ENCODE measurements at places on chromosomes 2 and 18.
A peak's percentile ranks its signal among the peaks of the same experiment; 100 is the strongest.

DNA sequence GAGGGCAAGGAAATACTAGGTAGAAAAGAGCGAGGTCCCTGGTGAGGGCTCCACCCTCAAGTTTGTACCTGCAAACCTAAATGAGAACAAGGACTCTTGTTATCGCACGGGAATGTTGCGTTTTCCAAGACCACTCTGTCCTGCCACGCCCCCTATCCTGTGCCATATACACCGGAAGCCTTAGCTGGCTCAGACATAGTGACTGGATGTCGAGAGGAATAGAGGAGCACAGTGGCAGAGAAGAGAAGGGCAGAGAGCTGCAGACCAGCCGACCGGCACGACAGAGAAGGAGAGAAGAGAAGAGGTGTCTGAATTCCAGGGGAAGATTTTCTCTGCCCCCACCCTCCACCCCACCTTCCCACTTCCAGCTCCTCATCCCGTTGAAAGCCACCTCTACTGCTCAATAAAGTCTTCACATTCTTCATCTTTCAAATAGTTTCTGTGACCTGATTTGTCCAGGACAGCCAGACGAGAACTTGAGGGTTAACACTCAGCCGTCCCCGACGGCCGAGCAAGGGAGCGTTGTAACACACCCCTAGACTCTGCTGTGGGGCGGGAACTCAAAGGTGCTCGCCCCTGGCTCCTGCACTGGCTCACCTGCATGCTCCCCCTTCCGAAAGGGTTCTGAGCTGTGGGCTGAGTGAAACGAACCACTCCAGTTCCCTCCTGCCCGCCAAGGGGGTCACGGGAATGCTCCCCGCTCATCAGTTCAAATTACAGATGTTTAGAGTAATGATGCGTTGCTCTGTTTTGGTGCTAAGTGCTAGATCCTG is 24.9 kb upstream of the COL3A1 start:
- no peak for DNase-seq

DNA sequence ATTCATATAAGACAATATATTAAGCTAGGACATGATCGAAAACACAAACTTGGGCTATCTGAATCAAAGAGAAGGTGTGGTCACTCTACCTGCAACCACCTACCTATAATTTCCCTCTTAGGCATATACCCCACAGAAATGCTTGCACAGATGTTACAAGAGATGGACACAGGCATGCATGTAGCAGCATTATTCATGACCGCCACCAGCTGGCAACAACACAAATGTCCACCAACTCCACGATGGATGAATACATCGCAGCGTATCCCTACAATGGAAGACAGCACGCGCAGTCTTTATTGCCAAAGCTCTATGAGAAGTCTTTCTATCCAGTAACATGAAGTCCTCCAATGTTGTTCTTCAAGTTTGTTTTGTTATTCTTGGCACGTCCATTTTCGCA is 90.8 kb downstream of the ARL4C start:
- DNase-seq = no peak

- no peak for DNase-seq
Observed at GRCh38 chr2:145258903-145259579, 739.1 kb upstream of the ZEB2 start.

DNA sequence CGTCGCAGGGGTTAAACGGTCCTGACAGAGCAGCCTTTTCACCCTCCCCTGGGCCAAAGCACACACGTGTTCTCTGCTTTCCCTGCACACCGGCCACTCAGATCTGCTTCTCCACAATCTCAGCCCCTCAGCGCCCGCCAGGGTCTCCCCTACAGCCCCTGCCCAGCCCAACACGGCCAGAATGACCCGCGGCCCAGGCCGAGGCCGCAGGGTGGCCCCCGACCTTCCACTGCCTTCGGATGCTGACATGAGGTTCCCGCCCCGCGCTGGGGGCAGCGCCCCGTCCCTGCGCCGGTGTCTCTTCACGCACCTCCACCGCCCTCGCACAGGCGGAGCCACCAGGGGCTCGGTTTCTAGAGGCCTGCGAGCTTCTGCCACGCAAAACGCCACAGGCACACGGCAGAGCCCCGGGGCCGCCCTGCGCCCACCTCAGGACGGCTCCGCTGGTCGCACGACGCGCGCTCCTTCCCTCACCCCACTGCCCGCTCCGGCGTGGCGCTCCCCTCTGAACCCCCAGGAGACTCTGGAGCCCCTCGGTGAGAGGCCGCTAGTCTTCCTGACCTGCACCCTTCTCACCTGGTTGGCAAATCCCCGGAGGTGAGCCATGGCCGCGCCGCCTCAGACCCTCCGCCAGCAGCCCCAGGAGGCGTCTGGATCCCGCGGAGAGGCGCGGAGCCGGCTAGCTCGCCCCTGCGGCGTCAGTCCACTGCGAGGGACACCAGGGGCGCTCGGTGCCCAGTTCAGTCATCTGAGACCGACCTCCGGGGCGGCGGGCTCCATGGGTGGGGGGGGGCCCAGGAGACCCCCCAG is 749 bp downstream of the STK25 start:
- peak; percentile 80 for DNase-seq

- DNase-seq = no peak
Observed at GRCh38 chr2:218041302-218042168, 27.5 kb upstream of the RUFY4 start.

- DNase-seq = no peak
Observed at GRCh38 chr2:166328147-166328546, 47.6 kb downstream of the SCN9A start.

DNA sequence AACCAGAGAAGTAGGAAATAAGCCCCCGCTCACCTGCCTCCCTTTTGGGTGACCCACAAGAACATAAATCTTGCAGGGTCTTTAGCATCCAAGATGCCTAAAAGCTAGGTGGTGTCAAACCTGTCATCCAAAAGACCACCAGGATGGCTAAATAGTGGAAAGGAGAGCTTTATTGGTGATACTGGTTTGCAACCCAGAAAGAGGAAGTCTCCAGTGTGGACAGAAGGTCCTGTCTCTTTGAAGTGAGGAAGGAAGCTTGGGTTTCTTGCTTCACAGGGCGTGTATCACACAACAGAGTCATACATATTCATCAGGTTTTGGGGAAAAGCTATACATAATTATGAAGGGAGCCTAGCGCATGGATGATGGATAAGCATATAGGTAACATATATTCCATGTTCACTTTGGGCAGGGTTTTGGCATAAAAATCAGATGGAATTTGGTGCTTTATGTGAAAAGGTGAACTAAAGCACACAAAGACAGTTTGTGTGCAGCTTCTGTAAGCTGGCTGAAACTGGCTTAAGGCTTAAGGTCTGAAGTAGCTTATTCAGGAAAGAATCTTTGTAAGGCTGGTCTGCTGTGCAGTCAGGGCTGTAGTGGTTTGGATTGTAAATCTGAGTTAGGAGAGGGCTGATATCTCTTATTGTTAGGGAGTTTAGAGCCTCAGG is 102.2 kb upstream of the MSH2 start:
- no peak for DNase-seq

DNA sequence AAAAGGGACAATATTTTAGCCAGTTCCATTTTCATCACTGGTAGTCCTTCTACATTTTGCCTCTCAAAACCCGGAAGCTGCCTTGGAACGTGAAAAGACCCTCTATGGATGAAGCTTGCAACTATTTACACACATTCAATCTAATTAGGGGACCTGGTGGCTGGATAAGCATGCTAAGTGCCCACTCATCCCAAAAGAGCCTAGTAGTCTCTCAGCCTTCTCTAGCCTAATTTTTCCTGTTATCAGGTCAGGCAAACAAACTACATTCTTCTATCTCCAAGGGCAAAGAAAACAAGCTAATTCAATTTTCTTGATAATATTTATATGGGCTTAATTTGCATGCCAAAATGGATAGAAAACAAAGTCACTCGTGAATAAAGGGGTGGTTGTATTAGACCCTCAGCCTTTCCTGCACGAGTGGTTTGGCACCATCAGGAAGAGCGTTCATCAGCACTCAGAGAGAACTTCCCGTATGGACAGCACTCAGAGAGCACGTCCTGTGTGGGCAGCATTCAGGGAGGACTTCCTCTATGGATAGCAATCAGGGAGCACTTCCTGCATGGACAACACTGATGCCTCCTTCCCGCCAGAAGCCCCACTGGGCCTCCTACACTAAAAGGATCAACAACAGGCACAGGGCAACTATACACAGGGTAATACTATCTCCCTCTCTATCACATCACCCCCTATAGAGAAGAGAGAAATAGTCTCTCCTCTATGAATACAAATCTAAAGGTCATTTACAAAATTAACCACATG is 122.2 kb downstream of the RBMS1 start:
- DNase-seq = no peak

- DNase-seq = peak; percentile 55
Observed at GRCh38 chr2:177466337-177467195, 74.0 kb downstream of the AGPS start.

GRCh38 chr2:66899648-66900047 is 464.7 kb downstream of the MEIS1 start:
- no peak for DNase-seq

GRCh38 chr18:75915941-75916623 is 488.6 kb upstream of the SMIM21 start:
- DNase-seq = peak; percentile 96

DNA sequence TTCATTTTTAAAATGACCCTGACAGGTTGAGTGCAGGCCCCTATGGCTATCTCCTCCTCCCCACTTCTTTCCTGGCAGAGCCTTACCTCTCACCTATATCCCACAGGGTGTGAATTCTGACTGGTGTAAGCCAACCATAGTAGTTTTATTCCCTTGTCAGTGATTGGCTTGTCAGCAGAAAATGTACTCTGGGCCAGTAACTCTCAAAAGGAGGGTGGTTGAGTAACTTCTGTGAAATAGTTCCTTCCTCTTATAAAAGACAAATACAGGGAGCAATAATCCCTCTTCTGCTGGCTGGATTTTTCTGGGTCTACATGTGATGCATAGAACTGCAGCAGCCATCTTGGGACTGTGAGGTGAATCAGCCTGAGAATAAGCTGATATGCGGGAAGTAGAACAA is 83.4 kb downstream of the RAPH1 start:
- no peak for DNase-seq

DNA sequence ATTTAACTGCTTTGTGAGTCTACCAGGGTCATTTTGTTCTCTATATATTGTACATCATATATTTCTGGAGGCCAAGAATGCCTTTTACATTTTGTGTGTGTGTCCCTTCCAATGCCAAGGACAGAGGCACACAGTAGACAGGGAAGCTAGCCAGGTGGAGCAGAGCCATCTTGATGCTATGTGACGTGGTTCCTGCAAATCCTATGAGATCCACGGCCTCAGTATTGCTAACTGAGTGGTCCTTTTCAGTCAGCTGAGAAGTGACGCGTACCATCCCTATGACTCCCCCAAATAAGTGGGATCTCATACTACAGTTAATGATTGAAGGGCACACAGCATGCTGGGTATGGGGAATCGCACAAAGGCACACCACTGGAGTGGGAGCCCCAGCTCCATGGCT is 27.3 kb downstream of the CCDC141 start:
- no peak for DNase-seq

DNA sequence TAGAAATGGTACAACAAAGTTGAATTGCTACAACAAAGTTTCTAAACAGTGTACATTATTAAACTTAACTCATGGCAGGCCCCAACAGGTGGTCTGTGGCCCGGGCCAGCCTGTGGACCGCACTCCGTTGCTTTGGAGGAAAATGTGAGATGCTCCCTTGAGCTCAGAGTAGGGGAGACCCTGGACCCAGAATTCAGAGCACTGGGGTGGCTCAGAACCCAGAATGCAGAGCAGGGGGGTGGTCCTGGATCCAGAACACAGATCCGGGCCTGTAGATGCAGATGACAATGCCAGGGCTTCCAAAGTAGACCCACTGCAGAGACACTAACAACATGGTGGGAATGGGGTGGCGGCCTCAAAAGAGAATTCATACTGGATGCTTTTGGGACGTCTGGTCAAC is 311.0 kb downstream of the NDUFA10 start:
- no peak for DNase-seq

DNA sequence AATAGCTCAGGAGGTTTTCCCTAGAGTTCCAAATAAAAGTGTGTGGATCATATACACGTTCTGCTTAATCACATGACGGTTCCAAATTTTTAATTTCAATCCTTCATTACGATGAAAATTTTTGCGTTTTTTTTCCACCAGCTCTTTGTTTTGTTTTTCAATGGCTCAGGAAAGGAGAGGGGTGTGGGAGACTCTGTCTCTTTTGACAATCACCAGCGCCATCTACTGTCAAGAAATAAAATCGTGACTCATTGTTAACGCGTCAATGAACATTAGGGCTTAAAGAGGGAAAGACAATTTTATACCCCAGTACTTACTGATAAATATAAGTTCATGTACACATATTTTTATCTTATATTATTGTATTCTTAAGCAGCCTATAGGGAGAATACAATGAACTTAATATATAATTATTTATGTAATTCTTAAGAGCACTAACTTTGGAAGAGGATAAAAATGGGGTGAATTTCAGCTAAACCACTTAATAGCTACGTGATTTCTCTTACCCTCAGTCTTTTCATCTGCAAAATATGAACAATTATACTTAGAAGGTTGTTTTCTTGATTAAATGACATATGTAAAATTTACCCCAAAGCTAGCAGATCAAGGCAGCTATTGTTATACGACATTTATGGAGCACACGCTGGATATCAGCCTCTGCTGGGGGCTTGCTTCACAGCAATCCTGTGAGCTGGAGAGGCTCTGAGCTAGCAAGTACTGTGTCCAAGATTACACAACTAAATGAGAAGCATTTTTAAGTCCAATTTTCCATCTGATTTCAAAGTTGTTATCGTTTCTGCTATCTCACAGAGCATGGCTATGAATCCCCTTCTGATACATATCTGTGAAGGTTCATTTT is 47.4 kb upstream of the RMDN2 start:
- DNase-seq = peak; percentile 77

DNA sequence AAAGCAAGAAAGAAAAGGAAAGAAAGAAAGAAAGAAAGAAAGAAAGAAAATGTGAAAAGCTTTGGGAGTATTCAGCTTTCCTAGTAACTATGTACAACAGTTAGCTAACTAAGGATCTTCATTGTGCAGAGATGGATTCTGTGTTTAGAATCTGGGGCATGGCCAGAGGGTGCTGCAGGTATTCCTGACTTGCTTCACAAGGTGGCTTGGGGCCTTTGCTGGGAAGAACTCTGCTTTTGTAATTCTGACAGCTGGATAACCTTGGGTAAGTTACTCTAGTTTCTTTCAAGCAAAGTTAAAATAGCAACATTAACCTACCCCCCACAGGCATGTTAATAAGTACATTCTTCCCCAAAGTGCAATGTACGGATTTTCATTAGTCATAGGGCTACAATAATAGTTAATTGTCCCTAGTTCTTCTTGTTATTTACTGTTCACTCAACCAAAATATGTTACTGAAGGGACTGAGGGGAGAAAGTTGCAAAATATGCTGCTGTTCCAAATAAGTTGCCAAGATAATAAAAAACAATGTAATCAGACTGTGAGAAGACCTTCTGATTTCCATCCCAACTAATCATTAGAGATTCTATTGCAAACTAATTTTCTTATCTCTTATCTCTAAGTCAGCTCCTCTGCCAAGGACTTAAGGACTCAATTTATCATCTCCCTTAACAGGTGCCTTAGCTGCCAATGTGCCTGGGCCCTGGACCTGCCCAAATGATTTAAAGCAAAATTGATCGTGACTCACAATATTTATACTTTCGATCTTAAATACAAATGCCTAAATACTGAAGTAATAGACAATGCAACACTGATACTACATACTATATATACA is 50.3 kb downstream of the SERPINB8 start:
- no peak for DNase-seq
